ENCODE measurements at places on chromosomes 2 and 18.

DNA sequence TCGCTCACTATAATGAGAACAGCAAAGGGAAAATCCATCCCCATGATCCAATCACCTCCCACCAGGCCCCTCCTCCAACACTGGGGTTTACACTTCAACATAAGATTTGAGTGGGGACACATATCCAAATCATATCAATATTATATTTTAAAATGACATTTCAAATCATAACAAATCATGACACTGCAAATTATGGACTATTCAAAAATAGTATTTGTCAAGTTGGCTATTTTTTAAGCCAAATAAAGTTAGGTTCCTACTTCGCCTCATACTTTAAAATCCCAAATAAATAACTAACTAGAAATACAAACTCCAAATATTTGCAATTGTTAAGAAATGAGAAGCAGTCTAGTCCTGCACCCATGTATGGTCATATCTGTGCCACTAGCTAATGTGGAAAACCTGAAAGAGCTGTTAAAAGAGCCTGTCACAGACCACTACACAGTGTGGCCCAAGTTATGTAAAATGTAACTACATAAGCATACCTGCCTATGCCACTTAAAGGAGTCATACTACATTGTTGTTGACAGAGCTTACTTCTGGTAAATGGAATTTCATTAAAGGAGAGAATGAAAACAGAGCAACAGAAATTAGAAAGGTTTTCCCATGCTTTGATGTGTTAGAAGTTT lies 334.7 kb upstream of the GULP1 start:
- no peak for DNase-seq

DNA sequence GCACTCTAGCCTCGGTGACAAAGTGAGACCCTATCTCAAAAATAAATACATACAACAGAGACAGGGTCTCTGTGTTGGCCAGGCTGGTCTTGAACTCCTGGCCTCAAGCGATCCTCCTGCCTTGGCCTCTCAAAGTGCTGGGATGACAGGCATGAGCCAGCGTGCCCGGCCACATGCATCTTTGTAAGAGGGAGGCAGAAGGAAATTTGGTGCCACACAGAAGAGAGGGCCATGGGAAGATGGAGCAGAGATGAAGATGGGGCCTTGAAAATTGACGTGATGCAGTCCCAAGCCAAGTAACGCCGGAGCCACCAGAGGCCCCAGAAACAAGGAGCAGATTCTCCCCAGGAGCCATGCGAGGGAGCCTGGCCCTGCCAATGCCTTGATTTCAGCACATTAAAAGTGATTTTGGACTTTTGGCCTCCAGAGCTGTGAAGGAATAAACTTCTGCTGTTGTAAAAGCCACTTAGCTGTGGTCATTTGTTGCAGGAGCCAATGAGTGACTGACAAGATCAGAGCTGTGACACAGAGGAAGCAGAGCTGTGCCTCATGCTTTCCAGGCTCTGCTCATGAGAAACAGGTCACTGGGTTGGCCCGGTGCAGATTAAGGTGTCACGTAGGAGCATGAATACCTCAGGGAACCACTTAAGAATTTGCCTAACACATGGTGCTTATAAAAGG lies 2.7 kb upstream of the SLC66A2 start:
- DNase-seq = no peak

DNA sequence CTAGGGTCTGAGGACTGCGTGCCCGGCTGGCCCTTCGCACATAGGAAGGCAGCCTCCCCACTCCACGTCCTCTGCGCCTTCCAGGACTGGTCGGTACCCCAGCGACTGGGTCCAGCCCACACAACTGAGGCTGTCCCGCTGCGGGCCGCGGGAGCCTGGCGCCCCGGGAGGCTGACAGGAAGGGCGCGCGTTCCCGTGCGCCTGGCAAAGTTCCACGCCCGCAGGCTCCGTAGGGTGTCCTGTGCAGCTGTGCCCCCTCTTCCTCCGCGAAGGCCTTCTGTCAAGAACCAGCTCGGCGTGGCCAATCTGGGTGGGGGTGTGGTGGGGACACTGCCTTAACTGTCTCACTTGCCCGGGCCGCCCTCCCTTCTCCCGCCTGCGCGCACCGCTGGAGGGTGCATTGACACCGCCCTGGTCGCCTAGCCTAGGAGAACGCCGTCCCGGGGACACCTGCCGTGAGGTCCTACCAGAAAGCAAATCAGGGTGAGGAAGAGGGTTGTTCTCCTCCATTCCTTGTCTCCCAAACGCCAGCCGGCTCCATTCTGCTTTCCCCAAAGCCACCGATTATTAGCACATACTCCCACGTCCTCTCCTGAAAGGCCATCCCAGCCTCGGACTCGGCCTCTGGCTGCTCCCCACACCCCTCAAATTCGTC lies 618 bp upstream of the LYPD1 start:
- no peak for DNase-seq

DNA sequence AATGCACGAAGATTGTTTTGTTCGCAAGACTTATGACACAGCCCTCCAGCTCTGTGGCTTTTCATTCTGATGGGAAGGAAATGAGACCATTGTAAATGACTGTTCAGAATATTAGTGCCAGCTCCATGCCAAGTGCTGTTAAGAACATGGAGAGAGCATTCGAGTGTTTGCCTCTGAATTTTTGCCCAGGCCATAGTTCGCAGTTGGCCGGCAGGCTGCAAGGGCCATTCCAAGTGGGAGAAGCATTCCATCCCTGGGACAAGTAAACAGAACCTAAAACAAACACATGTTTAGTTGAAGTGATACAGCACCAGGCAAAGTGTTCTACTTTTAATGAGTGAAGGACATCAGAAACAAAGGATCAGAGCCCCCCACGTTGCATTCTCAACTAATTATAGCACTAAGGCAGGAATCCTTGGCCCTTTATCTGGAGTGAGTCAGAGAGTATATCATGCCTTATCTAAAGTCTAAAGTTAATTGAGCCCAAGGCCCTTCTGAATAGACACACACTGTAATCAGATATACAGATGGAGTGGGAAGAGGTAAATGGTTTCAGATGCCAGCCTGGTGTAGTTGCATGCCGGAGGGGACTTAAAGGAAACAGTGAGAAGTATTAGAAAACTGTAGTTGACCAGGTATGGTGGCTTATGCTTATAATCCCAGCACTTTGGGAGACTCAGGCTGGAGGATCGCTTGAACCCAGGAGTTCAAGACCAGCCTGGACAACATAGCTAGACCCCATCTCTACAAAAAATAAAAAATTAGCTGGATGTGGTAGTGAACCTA lies 53.3 kb downstream of the NEDD4L start:
- DNase-seq = no peak

- no peak for DNase-seq
Measured at GRCh38 chr2:118300832-118301231, 212.6 kb downstream of the INSIG2 start.

GRCh38 chr2:241574911-241575623 lies 16.5 kb downstream of the BOK start:
- DNase-seq = no peak

DNA sequence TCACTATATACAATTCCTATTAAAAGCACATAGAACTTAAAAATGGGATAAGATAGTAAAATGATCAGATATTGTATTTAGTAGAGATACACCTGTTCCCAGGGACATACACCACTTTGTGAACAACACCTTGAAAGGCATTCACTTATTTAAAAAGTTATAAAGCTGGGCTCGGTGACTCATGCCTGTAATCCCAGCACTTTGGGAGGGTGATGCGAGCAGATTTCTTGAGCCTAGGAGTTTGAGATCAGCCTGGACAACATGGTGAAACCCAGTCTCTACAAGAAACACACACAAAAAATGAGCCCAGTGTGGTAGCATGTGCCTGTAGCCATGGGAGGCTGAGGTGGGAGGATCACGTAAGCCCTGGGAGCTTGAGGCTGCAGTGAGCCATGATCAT lies 90.9 kb downstream of the RAPGEF4 start:
- no peak for DNase-seq

DNA sequence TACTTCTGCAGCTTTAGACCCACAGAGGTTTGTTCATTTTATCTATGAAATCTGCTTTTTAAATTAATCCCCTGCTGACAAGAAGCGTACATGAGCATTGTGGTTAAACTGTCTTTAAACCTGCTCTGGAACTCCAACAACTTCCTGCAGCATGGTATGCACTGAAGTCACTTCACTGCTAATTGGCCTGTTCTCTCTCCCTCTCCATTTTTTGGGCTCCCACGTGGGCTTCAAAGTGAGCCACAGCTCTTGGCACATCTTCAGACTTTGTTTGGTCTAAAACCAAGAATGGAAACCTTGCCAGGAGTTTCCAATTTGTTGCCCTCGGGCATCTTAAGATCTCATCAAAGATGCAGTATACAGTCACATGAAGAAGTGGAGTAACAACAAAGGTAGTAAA lies 311.4 kb downstream of the LRRTM1 start:
- no peak for DNase-seq

DNA sequence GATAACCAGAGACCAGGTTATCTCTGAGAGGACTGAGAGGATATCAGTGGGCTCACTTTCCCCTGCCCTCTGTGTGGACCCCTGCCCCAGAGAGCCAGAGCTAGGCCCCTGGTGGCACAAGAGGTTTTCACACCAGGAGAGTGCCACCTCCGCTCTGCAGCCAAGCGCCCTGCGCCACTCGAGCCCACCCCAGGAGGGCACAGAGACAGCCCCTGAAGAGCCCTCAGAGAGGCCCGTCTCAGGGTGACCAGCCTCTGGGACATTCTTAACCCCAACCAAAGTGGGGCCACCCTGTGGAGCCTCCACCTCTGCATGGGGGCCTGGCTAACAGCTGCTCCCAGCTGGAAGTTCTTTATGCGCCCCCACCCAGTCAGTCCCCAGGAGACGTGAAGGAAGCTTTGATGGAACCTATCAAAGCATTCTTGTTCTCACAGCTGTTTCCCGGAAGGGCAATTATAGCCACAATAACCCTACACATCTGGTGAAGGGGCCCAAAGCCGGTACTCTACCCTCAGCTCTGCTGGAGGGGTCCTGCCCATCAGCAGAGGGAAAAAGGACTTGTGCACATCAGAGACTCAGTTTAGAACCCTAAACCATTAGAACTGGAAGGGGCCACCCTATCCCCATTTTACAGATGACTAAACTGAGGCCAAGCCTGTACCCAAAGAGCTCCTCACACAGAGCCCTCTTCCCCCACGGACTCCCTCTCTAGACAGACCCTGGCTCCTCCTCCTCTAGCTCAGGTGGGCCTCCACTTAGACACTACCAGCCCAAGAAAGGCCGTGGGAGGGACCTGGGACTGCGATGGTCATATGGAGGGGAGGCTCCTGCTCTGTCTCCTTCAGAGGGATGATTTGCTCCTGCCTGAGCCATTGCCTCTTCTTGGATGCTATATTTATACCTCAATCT lies 101.1 kb downstream of the ZFP36L2 start:
- no peak for DNase-seq

- no peak for DNase-seq
Measured at GRCh38 chr2:98020992-98021713, 25.4 kb upstream of the TMEM131 start.

DNA sequence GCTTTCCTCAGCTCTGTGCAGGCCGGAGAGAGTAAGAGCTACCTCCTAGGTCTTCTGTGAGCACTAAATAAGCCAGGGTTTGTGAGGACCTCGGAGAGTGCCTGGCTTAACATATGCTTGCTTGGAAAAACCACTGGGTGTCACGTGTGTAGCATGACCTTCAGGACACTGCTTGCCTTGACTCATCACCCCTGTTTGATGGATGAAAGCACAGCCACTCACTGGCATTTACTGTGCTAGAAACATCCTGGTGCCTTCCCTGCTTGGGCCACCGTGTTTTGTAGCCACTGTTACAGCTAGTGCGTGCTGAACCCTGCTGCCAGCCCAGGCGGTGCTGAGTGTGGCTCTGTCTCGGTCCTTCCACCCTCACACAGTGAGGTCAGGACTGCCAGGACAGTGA lies 34.8 kb upstream of the ITM2C start:
- DNase-seq = no peak

DNA sequence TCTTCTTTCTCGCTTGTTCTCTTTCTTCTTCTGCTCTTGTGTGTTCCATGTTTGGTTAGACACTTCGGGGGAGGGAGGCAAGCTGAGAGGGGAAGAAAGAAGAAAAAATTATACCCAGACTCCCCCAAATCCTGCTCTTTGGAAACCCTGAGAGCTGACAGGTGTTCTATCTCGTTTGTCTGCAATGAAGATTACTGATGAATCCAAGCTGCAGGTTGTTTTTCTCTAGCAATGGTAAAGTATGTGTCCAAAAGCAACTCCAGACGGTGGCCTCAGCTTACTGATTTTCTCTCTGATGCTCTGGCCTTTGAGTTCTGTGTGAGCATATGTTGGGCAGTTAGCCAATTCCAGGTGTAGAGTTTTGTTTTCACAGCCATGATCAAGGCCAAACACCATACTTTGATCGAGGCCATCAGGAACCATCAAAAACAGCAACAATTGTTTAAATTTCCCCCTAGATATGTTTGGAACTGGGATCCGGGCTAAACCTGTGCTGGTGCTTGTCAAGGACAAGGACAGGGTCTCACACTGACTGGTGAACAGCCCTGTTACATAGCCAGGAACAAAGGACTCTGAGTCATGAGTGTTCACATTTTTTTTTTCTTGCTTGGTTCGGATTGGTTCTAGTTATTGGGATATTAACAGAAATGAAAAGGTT lies 142.0 kb downstream of the PRKCE start:
- no peak for DNase-seq

- DNase-seq = peak; percentile 31
Measured at GRCh38 chr2:121649149-121649595, at the start of gene CLASP1. CLASP1 (minus strand) TSS chr2:121649462; CDS start chr2:121605895, 43,567 bp downstream.

DNA sequence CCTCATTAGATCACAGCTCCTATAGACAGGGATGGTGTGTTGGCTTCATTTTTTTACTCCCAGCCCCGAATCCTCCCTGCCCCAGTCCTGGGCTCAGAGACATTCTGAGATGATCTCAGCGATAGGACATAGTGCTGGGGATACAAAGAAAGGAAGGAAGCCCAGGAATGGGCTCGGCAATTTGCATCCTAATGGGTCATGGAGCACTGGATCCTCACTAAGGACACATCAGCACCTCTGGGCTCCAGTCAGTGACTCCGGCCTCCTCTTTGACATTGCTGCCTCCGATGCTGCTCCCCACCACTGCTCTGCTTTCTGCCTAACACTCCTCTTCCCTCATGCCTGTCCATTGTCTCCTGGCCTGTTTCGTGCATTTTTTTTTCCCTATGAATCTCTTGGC lies 489.1 kb downstream of the STK39 start:
- no peak for DNase-seq

DNA sequence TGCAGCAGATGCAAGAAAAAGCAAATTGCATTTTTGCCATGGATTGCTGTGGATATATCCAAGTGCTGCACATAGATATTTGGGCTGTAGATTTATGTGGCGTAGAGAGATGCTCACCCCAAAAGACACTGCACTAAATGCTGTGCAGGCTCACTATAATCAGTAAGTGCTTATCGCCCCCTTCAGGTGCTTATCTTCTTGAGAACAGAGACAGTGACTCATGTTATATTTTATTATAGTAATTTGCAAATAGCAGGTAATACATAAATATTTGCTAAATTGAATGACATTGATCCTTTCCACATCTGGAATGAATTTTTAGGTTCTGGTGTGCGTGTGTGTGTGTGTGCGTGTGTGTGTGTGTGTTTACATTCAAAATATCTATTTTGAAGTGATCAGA lies 36.8 kb upstream of the PLEKHM3 start:
- no peak for DNase-seq

DNA sequence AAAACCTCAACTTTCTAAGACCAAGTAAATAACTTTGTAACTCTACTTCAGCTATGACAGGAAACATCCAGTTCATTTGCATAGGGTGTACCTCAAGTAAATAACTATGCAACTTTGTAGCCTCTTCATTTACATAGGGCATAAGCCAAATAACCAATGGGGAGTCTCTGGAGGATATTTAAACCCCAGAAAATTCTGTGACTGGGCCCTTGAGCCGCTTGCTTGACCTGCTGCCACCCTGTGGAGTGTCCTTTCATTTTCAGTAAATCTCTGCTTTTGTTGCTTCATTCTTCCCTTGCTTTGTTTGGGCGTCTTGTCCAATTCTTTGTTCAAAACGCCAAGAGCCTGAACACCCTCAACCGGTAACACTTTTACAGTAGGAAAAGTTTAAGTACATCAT lies 1112.7 kb upstream of the NRXN1 start:
- DNase-seq = no peak

Data from stimulated activated CD4-positive, alpha-beta T cell treated with anti-CD3 and anti-CD28 coated beads, Interleukin-15, amount 100 ng/mL, for 48 hours (primary cell).